Activated naive CD4-positive, alpha-beta T cell treated with Interleukin-2 at 50 U/mL for 16 hours (primary cell): ENCODE measurements at places on chromosomes 1 and 21.

- peak; percentile 3 for DNase-seq
Observed at GRCh38 chr1:170562646-170563338, 30.8 kb downstream of the GORAB start.

- DNase-seq = no peak
Observed at GRCh38 chr1:33305016-33305415, 15.9 kb downstream of the A3GALT2 start.

- no peak for DNase-seq
Observed at GRCh38 chr1:50193002-50193401, 84.3 kb downstream of the ELAVL4 start.

DNA sequence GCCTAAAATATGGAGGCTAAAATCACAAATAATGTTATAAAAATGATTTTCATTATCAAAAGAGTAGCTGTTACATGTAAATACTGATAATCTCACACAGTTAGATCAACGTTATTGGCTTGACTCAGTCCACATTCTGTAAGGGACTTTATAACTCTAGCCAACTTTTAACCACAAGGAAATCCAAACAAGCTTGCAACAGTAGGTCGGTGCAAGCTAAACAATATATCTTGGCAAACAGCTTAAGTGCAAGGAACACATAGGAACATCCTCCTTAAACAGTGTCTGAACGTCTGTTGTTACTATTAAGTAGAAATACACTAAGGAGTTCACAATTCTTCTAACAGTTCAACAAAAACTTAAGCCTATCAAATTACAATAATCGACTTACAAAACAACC, 126.7 kb downstream of the EIF4G3 start:
- no peak for DNase-seq

GRCh38 chr1:83516369-83516768, 482.6 kb downstream of the TTLL7 start:
- DNase-seq = no peak

GRCh38 chr1:154237880-154238506, 17.2 kb downstream of the UBAP2L start:
- no peak for DNase-seq

- peak; percentile 22 for DNase-seq
Observed at GRCh38 chr21:38126666-38127303, 130.0 kb upstream of the KCNJ15 start.

GRCh38 chr1:118381197-118381869, 196.3 kb upstream of the SPAG17 start:
- DNase-seq = no peak

DNA sequence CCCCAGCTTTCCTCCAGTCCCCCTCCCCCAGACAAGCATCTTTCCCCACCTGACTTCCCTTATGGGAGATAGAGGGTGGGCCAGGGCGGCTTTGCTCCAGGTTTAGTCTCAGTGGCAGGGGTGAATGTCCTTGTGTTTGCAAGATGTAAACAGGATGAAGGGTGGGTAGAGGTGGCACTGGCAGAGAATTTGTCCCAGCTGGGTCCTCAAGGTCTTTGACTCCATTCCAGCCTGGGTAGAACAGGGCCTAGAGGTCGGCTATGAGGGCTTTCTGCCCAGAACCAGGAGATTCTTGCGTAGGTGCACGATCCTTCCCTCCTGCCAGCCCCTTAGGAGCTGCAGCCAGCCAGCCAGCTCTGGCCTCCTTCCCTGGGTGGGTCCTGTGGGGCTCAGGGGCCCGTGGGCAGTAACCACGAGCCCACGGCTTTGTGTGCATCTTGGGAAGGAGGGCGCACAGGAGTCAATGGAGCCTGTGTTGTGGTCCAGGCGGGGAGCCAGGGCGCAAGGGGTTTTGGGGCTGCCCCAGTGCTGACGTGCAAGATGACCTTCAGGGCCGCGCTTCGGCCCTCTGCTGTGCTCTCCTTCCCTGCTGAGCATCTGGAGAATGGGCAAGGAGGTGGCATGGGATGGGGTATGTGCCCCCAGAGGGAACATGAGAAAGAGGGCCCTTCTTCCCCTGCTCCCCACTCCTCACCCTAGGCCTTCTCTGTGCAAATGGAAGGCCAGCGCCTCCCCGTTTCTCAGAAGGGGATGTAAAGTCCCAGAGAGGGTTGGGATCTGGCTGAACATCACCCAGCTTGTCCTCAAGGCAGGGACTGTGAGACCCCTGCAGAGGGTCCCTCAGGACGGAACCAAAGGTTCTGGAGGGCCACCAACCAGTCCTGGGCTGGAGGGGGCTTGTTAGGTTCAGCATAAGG, 15.7 kb downstream of the POU3F1 start:
- DNase-seq = peak; percentile 9

DNA sequence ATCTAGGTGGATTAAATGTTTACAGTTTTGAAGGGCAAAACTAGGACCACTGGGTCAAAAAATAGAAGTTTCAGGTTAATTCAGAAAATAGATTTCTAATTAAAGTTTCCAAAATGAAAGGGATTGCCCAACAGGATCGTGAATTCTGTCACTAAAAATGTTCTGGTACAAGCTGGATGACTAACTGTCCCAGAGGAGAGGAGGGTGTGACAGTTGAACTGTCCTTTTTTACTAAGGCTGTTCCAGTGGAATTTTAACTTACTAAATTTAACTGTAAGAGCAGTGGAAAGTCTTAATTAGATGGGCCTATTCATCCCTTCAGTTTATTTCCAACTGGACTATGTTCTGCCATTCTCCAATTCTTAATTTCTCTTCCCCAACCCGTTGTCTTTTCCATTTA, 7.2 kb downstream of the SNX7 start:
- no peak for DNase-seq

DNA sequence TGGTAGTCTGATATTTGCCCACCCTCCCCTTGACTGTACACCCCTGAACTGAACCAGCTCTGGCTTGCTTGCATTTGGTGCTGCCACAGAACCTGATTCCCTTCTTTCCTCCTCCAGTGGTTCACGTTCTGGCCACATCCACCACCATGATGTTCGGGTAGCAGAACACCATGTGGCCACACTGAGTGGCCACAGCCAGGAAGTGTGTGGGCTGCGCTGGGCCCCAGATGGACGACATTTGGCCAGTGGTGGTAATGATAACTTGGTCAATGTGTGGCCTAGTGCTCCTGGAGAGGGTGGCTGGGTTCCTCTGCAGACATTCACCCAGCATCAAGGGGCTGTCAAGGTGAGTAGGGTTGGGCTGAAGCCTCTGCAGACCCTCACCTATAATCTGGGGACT, 1.8 kb downstream of the CDC20 start:
- no peak for DNase-seq

- DNase-seq = no peak
Observed at GRCh38 chr1:110878591-110878990, 5.6 kb downstream of the CD53 start.

DNA sequence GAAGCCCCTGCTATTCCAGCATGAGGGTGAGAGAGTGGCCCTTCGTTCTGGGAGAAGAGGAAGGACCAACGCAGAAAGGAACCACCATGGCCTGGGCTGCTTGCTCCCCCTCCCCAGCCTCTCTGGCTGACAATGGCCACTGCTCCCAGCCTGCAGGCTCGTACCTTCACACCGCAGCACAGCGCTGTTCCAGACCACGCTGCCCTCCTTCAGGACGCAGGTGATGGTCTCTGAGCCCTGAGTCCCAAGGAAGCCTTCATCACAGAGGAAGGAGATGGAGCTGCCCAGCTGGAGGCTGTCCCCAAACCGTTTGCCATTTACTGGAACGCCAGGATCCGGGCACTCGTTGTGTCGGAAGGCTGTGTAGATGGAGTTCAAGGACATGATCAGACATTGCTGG, 124.9 kb upstream of the HMGB4 start:
- no peak for DNase-seq

DNA sequence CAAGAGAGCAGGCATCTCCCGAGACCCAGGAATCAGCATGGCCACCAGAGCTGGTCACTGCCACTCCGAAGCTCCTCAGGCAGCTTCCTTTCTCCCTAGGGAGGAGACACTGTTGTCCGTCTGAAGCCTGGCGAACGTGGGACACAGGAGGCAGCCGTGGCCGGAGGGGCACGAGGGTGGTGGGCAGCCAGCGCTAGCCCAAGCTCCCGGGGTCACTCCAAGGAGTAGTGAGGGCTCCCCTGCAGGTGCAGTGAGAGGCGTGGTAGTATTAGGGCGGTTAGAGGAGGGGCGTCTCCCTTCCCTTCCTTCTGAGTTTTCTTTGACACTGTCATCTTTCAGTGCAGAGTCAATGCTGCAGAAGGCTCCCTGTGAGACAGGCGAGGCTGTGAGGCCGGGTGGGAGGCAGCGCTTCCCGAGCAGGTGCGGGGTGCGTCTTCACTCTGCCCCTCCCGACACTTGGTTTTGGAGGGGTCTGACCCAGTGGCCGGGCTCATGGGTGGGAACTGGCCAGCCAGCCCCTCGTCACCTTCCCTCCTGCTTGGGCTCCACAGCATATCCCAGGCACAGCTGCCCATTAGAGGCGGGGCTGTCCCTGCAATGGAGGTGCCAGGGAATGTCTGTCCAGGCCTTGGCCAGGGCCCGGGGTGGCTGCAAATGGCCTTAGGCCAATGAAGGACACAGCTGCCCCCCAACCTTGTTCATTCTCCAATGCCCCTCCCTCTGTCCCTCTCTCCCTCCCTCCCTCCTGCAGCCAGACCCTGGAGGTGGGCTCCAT, 171.6 kb upstream of the ARHGEF16 start:
- no peak for DNase-seq

- DNase-seq = no peak
Observed at GRCh38 chr1:227043755-227044154, 103.7 kb downstream of the COQ8A start.

GRCh38 chr1:80417671-80418070, 1383.1 kb upstream of the ADGRL2 start:
- no peak for DNase-seq

GRCh38 chr21:37082856-37083528, 9.9 kb downstream of the TTC3 start:
- no peak for DNase-seq

DNA sequence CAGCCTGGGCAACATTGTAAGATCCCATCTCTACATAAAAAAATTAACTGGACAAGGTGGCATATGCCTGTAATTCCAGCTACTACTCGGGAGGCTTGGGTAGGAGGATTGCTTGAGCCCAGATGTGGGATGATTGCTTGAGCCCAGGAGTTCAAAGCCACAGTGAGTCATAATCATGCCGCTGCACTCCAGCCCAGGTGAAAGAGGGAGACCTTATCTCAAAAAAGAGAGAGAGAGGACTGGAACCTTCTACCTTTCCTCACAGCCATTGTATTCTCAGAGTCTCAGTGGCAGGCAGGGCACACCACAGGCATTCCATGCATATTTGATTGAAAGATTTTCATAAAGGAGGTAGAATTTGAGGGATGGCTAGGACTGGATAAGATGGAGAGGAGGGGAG, 78.4 kb downstream of the KIF14 start:
- no peak for DNase-seq

DNA sequence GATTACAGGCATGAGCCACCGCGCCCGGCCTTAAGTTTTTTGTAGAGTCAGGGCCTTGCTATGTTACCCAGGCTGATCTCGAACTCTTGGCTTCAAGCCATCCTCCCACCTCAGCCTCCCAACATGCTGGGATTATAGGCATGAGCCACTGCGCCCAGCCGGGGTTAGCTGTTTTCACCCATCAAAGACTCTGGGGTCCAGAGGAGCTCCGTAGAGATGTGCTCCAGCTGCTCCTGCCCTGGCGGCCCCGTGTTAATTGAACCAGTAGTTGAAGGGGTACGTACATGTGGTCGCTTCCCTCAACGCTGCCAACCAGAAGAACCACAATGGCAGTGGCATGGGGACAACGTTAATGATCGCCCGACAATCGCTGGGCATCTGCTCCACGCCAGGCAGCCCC, 72.0 kb downstream of the NPHP4 start:
- DNase-seq = no peak

- DNase-seq = no peak
Observed at GRCh38 chr1:156429313-156430060, 60.5 kb downstream of the RHBG start.

DNA sequence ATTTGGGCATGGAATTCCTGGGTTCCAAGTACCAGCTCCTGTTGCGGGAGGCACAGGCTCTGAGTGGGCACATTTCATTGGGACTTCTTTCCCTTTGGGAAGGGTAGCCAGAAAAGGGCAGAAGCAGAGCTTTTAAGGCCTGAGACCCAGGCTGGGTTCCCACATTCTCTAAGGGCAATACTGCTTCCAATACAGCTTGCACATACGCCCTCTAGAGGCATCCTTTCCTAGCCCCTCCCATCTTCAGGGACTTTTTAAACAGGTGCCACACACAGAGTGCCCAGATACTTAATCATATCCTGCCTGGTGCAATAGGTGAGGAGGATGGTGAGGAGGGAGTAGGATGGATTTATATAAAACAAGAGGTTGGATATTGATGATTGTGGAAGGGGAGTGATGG, 5.7 kb downstream of the GPR88 start:
- DNase-seq = peak; percentile 25

DNA sequence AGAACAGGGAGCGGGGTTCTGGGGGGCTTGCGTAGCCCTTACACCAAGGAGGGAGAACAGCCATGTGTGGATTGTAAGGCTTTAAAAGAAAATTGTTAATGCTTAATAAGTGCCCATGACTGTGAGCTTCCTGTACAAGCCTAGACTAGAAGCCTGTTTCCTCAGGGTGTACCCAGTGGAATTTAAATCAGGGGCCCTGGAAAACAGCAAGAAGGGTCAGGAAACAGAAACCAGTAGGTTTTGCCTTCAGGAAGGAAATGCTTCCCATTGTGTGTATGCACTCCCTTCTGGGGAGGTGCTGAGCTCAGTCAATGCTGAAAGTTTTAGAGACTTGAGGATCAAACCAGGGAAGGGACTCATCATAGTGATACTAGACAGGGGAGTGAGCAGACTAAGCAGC, 12.7 kb downstream of the UTP11 start:
- no peak for DNase-seq

DNA sequence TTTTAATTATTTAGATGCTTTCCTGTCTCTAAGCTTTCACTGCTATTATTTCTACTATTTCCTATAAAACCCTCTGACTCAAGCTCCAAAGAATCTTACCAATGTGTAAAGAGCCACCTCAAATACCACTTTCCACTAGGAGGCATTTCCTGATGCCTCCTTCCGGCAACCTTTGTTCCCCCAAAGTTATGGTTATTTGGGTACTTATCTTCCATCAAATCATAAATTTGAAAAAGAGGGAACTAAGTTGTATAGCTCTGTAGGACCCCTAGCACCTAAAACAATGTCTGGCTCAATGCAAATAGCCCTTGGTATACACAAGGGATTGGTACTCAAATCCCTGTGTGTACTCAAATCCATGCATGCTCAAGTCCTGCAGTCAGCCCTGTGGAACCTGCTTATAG, 79.6 kb downstream of the NME7 start:
- no peak for DNase-seq

DNA sequence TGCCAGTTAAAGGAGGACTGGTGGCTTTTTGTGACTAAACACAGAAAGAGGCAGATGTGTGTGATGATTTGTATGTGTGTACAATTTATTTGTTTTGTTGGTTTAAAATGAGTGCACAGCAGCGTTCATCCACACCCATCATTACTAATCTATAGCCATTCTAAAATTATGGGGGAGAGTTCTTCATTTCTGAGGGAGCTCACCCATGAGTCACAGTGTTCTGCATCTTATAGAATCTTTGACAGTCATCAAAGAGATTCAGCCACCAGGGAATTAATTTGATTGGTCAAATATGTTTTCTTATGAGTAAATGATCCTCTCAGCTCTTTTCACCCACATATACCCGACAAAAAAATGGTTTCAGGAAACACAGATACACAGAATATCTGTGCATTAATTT, 147.9 kb downstream of the GREM2 start:
- DNase-seq = no peak
